ENCODE measurements at places on chromosomes 7 and 10.

DNA sequence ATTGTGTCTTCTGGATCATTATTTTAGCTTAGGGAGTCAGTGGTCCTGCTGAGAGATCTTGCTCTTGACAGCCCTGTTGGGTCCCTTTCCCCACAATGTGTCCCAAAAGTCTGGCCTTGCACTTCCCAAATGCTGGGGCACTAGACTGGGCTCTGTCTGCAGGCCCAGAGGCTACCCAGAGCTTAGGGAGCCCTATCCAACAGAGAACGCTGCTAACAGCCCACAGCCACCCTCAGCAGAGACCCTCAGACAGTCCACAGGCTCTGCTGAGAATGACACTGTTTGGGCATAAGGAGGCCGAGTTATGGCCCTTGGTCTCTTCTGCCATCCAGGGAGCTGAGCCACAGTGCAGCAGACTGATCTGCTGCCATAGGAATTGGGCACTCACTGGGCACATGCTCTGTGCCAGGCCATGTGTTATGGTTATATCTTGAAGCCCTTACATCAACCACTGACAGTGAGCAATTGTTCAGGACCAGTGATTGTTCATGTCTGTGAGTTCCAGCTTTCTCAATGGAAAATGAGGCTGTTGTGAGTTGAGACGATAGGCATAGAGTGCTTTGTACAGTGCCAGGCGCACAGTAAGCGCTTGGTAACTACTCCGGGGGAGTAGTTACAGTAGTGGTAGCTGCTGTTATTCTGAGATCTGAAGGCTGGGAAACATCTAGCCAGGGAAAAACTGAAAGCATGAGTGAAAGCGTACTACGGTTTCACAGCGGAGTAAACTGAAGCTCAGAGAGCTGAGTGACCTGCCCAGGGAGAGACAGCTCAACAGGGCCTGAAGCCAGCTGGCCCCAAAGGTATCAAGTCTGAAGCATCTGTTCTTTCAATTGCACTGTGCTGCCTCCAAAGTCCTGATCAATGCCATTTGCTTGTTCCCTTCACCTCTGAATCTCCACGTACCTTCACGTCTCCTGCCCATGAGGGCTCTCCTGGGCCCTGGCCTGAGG, 77.6 kb upstream of the PRLHR start:
- DNase-seq, result no peak

GRCh38 chr10:119238577-119238976, 31.2 kb downstream of the GRK5 start:
- DNase-seq, result no peak

DNA sequence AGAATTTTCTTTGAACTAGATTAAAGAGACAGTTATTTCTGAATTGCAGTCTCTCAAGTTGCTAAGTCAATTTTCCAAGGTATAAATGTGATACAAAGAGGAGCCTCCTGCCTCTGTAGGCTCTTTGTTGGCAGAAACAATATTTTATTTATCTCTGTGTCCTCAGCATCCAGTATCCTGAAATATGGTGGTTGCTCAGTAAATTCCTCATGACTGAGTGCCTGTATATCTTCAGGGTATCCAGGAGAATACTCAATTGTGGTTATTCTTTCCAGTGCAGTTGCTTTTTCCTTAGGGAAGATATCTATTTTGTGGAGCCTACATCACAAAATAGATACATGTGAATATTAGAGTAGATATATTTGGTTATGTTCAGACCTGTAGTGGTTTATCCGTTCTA, 144.8 kb upstream of the FERD3L start:
- DNase-seq, result no peak

DNA sequence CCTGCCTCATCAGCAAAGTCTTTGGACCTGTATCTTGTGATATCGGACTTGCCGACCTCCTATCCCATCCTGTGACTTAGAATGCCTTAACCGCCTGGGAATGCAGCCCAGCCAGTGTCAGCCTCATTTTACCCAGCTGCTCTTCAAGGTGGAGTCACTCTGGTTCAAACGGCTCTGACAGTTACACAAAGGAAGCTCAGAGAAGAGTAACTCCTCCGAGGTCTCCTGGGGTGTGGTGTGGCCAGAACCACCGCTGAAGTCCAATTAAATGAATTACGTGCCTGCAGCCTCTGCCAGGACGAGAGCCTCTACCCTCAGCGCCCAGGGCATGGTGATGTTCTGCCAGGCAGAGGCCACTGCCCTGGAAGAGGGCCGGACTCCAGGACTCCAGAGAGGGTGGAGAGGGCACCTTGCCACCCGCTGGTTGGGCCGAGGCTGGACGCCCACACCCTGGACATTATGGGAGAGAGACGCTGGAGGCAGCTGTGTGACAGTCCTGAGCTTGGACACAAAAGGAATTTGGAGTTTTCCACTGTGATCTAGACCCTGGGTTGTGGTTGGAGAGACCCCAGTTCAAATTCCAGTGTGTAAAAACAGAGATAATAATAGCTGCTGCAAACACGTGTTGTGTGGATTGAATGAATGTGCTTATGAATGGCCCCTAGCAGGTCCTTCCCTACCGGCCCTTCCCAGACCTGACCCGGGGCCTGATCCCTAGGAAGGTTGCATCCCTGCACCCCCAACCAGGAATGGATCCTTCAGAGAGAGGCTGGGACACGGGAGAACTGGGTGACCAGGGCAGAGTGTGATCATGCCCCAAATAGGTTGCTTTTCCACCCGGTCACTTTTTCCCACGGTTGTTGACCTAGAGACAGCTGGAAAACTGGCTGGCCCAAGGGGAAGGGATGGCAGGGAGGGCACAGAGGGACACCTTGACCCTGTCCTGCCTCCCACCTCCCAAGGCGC, 37.8 kb upstream of the FZD9 start:
- no peak for DNase-seq
